ENCODE measurements at places on chromosomes 2 and 18. TPM values are rescaled to one million over a fixed set of nuclear protein-coding genes. Genes with fewer than 3 reads are reported as not detected.

The SLC38A11 gene
- total RNA-seq = not detected

DNA sequence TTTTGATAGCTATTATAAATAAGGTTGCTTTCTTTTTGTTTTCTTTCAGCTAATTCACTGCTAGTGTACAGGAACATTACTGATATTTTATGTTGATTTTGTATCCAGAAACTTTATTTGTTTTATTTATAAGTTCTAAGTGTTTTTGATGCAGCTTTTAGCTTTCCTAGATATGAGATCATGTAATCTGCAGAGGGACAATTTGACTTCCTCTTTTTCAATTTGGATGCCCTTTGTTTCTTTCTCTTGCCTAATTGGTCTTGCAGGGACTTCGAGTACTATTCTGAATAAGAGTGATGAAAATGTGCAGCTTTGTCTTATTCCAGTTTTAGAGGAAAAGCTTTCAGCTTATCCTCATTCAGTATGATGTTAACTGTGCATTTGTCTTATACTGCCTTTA lies 643.4 kb upstream of the CDH2 start:
- DNase-seq = no peak

DNA sequence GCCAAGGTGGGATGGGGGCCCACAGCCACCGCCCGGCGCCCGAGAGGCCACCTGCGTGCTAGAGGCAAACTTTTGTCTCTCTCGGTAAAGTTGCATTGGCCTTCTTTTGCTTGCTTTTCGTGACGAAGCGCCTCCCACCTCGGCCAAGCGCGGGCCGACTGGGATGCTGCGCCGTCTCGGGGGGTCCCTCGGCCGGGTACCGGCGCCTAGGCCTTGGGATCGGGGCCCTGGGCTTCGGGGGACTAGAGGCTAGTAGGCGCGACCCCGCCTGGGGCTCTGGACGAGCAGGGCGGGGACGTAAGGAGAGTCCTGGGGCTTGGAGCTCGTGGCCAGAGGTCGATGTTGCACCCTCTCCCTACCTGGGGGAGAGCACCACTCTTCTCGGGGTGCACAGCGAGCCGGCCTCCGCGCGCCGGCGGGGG lies 545 bp downstream of the GLI2 start:
- no peak for DNase-seq

The NPHP1 gene
- total RNA-seq = 2.4 TPM

The PSTPIP2 gene
- total RNA-seq = 6.0 TPM

- no peak for DNase-seq
Observed at GRCh38 chr18:46401486-46402070, 255.4 kb downstream of the LOXHD1 start.

GRCh38 chr18:76386886-76387285 lies 108.2 kb downstream of the ZNF516 start:
- no peak for DNase-seq

- no peak for DNase-seq
Observed at GRCh38 chr2:41622301-41622700, 425.5 kb upstream of the PKDCC start.

- no peak for DNase-seq
Observed at GRCh38 chr2:231665245-231666170, 42.8 kb upstream of the PTMA start.

The C2orf80 gene
- not detected for total RNA-seq

DNA sequence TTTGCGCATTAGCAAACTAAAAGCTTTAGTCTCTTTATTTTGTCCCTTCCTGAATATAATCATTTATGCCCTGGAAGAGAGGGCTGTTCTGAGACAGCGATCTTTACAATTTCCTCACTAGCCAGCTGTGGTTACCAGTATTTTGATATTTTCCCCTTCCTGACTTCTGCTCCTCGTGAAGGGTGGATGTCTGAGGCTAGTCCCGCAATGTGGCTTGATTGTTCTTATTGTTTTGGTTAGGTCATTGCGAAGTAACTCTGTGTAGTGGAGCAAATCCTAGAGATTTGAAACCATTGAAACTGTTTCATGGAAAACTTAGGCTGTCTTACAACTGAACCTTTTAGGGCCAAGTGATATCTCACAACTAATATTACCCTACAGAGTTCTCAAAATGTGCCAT lies 2.4 kb downstream of the MRPL33 start:
- no peak for DNase-seq

DNA sequence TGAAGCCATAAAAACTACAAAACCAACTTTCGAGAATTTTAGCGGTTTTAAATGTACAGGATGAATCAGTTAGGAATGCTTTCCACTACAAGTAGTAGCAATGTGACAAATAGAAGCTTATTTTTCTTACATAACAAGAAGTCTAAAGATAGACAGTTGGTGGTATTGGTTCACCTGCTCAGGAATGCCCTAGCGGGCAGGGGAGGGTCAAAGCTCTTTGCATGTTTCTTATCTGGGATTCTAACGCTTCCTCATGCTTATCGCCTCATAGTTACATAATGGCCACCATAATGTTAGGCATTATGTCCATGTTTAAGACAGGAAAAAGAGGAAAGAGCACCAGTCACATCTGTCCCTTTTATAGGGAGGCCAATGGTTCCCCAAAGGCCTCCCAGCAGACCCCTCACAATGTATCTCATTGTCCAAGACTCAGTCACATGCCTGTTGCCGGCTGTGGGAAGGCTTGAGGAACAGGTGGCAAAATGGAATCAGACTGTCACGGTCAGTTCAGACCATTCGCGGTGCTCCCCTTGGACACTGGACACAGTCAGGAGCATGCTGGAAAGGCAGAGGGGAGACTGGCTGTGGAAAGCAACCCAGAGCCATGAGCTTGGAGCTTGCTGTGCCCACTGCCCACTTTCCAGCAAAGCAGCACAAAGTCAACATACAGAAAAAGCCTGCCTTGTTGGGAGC lies 69.4 kb upstream of the ODC1 start:
- no peak for DNase-seq

The ADAM23 gene
- total RNA-seq = 0.13 TPM

- no peak for DNase-seq
Observed at GRCh38 chr2:216179015-216179414, 69.9 kb downstream of the XRCC5 start.

The VRK2 gene
- total RNA-seq = 67.7 TPM

The ADCYAP1 gene
- not detected for total RNA-seq

GRCh38 chr18:3472681-3473544 lies 22.9 kb downstream of the TGIF1 start:
- no peak for DNase-seq

Measured in bronchial epithelial cell (primary cell).